ENCODE measurements at places on chromosomes 16 and 17. TPM values are rescaled to one million over a fixed set of nuclear protein-coding genes. Genes with fewer than 3 reads are reported as not detected.

GRCh38 chr16:84071121-84071520, 28.5 kb upstream of the SLC38A8 start:
- no peak for DNase-seq

GRCh38 chr17:2888326-2888725, 92.1 kb downstream of the RAP1GAP2 start:
- DNase-seq = no peak

- DNase-seq = no peak
These were observed 9.4 kb upstream of the FAM20A start for GRCh38 chr17:68610554-68610953.

Gene KCNG4
- not detected for total RNA-seq

Gene HOXB1
- not detected for total RNA-seq

Gene KRT15
- total RNA-seq = not detected

Data from activated CD4-positive, alpha-beta memory T cell treated with anti-CD3 and anti-CD28 coated beads for 36 hours (primary cell).